Retinal pigment epithelial cell (primary cell): ENCODE measurements at places on chromosomes 7 and 10.

- no peak for DNase-seq
Observed at GRCh38 chr7:30222515-30223215, 61.7 kb upstream of the ZNRF2 start.

GRCh38 chr10:48800007-48800675 lies 115.5 kb downstream of the WDFY4 start:
- DNase-seq, result no peak

- DNase-seq, result no peak
Observed at GRCh38 chr10:126500185-126500584, 111.9 kb upstream of the ADAM12 start.

GRCh38 chr10:34200355-34200901 lies 614.7 kb downstream of the PARD3 start:
- DNase-seq, result no peak

GRCh38 chr7:131735101-131735500 lies 178.7 kb upstream of the PODXL start:
- no peak for DNase-seq

DNA sequence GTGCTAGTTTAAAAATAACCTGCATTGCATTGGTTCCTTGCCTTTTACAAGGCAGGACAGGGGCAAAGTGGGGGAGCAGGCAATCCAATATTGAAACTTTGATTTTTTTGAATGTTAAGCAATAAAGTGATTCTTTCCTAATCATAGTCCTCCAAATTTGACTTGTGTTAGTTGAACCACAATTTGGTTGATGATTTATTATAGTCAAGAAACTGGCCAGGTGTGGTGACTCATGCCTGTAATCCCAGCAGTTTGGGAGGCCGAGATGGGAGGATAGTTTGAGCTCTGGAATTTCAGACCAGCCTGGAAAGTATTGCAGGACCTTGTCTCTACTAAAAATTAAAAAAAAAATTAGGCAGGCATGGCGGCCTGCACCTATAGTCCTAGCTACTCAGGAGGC lies 27.9 kb upstream of the ABLIM1 start:
- DNase-seq, result no peak

DNA sequence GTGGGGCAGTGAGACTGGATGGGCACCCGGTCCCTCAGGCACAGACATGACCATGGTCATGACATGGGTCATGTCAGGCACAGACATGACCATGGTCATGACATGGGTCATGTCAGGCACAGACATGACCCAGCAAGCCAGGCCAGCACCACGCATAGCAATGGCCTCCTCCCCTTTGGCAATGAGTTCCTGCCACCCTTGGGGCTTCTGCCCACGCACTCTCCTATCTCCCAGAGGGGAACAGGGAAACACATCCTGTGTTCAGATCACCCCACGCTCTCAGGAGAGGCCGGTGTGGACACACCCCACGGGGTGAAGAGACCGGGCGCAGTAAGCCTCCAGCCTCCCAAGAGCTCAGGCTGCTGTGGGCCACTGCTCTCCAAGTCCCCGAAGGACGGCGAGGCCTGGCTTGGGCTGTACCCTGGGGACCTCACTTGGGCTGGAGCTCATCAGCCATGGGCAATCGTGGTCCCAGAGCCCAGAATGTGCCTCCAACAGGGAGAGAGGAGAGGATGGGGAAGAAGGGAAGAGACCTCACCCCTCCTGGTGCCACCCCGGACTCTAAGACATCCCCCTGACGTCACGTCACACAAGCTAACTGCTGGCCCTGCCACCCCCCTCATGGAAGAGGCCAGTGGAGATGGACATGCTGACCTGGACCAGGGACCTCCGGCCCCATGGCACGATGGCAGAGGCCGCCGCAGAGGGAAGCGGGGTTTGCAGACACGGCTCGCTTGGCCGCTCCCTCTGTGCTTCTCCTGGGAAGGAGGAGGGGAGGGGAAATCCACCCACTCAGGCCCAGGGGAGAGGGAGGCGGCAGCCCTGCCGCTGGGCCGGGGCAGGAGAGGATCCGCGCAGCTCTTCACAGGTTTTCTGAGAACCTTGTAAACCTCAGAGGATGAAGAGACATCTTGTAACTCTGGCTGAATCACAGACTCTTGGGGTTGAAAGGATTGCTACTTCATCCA lies 269.6 kb downstream of the ELFN1 start:
- no peak for DNase-seq

GRCh38 chr7:22624781-22625180 lies 102.2 kb upstream of the IL6 start:
- DNase-seq, result no peak

DNA sequence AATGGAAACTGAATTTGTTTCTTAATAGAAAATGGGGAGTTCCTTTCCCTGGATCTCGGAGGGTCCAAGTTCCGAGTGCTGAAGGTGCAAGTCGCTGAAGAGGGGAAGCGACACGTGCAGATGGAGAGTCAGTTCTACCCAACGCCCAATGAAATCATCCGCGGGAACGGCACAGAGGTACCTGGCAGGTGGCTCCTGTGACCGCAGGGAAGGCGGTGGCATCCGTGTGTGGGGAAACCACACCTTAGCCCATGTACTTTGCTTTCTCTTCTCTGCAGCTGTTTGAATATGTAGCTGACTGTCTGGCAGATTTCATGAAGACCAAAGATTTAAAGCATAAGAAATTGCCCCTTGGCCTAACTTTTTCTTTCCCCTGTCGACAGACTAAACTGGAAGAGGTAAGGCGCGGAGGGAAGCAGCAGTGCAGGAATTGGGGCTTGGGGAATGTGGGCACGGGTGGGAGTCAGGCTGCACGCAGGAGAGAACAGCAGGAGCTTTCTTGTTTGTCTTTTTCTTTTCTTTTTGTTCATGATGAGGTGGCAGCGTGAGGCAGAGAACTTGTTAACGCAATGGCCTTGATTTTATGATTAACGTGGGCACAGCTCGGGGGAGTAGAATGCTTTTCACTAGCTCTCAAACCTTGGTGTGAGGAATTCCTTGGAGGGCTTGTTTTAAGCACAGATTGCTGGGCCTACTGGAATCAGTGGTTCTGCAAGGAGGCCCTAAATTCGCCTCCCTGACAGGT lies 12.8 kb downstream of the HKDC1 start:
- no peak for DNase-seq

DNA sequence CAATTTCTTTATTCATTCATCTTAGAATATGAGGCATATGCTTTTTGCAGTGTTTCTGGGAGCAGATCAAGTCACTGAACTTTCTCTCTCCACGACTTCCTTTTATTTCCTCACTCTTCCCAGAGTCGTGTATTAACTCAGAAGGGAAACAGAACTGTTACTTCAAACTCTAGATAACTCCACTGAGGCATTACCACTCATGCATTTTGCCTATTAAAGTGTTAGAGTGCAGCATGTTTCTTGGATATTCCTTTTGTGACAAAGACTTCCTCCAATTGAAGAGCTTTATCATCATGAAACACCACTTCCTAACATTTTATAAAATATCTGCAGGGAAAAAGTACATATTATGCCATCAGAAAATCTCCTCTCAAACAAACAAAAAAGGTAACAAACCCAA lies 797.4 kb upstream of the COBL start:
- no peak for DNase-seq

DNA sequence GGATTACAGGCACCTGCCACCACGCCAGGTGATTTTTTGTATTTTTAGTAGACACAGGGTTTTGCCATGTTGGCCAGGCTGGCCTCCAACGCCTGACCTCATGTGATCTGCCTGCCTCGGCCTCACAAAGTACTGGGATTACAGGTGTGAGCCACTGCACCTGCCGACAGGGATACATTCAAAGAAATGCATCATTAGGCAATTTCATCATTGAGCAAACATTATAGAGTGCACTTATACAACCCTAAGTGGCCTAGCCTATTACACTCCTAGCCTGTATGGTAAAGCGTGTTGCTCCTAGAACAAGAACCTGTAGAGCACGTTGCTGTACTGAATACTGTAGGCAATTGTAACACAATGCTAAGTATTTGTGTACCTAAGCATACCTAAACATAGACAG lies 350.3 kb downstream of the GALNT17 start:
- DNase-seq, result no peak

DNA sequence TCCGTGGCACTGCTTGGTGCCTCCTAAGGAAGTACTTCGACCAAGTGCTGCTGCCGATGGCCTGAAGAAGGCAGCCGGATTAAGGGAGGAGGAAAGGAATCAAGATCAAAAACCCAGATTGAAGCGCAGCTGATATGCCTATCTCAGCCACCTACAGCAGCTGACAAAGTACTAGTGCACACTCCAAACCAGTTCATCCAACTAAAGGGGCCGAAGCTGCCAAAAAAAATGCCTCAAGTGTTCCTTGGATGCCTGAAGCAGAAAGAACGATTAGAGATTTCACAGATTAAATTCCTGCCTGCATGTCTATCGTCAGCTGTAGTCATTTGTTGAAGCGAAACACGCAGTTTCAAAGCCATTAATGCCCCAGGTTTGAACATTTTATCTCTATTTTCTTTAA lies 65.7 kb downstream of the TNRC18 start:
- no peak for DNase-seq

- DNase-seq, result no peak
Observed at GRCh38 chr7:134828361-134828760, 48.9 kb downstream of the CALD1 start.

DNA sequence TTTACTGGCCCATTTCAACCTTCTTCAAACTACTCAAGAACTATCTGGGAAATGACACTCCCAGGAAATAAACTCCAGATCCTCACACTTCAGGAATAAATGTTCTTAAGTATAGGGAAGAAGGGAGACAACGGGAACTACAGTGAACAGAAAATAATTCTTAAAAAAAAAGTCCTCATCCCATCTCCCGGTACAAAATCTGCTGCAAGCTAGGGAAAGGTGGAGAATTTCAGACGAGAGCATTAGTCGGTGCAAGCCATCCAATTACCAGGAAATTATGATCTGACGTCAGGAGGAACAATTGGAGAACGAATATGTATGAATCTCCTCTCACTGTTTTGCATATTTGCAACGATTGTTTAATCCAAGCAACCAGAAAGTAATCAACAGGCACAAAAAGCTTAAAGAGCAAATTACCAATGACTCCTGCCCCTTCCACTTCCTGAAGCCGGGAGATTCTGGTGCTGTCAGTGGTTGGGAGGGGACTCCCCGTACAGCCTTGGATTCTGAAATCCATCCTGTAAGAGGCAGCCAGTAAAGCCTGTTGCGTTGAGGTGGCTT lies 15.1 kb upstream of the GATA3 start:
- DNase-seq, result no peak

- DNase-seq, result no peak
Observed at GRCh38 chr10:105026566-105026965, 385.5 kb downstream of the SORCS3 start.

DNA sequence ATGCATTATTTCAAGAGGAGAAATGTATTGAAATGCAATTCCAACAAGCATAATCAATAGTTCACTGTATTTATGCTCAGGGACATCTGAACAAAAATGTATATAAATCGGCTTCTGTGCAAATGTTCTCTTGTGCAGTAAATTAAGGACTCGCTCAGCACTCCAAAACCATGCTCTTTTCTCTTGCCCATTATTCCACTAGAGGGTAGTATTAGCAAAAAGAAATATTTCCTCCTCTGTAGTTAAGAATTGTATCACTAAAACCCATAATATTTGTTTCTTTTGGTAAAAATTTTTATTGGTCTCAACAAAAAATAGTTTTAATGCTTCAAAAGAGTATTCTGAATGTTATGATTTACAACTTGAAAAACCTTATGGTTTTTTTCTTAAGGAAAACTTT lies 803.1 kb downstream of the PCDH15 start:
- no peak for DNase-seq

- no peak for DNase-seq
Observed at GRCh38 chr10:49738616-49739360, 23.3 kb downstream of the OGDHL start.

DNA sequence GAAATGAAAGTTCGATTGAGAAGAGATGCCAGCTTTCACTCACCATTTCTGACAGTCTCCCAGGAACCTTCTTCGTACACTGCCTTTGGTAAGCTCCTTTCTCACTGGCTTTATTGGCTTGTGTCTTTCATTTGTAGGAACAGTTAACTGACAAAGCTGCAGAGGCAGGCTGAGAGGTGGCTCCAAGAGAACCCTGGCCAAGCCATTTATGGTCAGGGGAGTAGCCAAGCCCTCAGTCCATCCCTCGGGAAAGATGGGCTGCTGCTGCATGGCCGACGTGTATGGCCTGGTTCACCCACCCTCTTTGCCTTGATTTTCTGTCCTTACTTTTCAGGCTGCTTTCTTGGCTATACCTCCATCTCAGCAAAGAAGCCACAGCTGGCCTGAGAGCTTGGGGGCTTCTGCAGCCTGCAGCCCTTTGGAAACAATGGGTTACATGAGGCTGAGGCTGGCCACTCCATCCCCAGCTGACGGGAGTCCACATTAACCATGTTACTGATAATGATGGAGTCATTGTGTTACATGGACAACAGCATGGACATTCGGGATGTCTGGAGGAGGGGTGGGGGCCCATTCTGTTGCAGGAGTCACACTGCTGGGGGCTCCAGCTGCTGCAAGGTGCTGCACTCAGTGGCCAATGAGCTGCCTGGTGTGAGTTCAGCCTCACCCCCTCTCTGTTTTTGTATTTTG lies at the start of gene OPALIN:
OPALIN (minus strand) TSS at position 152 of the 690 bp plus-strand sequence; CDS start at position 46, 106 bp downstream.
- no peak for DNase-seq

DNA sequence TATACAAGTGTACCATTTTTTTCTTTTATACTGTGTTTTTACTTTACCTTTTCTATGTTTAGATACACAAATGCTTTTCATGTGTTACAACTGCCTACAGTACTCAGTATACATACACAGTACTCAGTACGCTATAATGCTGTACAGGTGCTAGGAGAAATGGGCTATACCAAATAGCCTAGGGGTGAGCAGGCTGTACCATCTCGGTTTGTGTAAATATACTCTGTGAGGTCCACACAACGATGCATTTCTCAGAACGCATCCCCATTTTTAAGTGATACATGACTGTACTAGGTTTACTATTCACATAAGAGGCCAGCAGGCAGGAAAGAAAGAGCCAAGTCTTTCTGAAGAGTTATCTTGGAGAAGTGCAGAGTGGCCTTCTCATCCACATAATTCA lies 426.4 kb upstream of the MTPN start:
- DNase-seq, result no peak

GRCh38 chr7:80124526-80125264 lies 9.9 kb upstream of the GNAI1 start:
- DNase-seq, result no peak

GRCh38 chr7:13179775-13180523 lies 492.5 kb downstream of the ARL4A start:
- no peak for DNase-seq

DNA sequence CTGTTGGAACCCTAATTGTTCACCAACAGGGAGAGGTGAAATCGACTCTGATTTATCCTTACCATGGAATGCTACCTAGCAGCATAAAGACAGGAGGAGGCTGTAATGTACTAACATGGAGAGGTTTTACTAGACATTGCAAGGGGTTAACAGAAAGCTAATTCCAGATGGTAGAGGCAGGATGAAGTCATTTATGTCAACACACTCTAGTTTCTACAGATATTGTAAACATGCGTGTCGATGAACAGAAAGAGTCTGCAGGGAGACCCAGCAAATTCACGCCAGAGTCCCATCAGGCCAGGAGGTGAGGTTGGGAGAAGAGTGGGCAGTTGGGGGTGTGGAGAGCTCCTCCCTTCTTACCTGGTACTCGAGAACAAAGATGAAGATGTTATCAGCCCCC lies 7.0 kb downstream of the NPC1L1 start:
- DNase-seq, result no peak
